ENCODE measurements at places on chromosomes 16 and 17.

DNA sequence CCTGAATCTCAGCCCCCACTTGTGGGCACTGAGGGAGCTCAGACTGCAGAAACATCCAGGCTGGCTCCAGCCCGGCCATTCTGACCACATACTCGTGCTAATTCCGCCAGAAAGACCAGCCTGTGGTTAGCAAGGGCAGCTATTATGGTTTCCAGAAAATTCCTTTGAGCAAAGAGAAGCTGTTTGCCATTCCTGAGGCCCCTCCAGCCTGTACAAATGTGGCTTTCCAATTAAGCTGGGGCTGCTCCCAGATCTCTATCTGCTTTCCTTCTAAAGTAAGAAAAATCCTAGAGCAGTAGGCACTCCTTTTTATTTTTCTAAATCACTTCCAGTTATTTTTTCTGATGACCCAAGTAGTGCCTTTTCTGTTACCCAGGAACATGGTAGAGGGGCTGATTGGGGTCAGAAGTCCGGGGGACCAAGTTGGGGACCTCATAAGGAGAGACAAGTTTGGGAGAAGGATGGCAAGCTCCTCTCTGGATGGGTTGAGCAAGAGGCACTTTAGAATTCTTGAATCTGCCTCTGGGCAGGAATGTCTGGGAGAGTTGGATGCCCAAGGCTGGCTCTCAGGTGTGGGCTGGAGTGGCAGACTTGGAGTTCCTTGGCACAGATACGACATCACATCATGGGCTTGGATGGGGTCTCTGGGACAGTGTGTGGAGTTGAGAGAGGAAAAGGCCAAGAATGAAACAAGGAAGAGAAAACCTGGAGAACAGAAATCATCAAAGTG lies 83.3 kb upstream of the TNRC6C start:
- DNase-seq = no peak

DNA sequence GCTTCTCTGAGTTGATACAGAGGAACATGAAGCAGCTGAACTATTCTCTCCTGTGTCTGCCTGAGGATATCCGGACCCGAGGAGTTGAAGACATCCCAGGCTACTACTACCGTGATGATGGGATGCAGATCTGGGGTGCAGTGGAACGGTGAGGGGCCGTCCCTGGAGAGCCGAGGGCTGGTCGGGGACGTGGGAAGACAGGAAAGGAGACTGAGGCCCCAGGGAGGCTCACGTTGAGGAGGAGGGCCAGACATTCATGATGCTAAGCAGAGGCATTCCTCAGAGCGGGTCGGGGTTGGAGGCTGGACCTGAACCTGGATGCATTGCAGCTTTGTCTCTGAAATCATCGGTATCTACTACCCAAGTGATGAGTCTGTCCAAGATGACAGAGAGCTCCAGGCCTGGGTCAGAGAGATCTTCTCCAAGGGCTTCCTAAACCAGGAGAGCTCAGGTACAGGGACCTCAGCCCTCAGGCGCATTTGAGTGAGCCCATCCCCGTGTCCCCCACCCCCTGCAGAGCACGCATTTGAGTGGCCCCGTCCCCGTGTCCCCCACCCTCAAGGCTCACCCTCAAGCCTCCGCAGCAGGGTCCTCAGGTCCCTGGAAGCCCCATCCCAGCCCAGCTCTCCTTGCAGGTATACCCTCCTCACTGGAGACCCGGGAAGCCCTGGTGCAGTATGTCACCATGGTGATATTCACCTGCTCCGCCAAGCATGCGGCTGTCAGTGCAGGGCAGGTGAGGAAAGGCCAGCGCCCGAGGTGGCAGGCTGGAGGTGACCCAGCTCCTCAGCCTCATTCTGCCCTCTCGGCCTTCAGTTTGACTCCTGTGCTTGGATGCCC lies 8.3 kb downstream of the ALOX15B start:
- no peak for DNase-seq

DNA sequence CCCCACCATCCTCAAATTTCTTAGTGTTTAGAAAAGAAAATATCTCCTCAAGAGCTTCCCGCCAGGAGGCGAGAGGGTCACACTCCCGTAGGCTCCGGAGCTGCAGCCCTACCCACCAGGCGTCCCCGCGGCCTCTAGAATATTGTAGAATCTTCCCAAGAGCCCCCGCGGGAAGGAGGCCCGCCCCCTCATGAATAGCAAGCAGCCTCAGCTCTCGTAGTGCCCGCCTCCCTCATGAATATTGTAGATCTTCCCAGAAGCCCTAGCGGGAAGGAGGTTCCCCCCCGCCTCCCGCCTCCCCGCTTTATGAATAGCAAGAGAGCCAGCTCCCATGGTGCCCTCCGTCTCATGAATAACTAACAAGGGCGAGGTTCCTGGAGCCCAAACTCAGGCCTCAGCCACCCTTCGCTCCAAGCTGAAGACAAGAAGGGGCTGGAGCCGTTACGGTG lies at the start of gene FBXO47:
Gene FBXO47 (minus strand): TSS at position 114 of the 449 bp plus-strand sequence. CDS start 4,378 bp downstream, outside the sequence.
- peak; percentile 72 for DNase-seq

- no peak for DNase-seq
Measured at GRCh38 chr16:67658849-67659674, 998 bp downstream of the ACD start.

- DNase-seq = no peak
Measured at GRCh38 chr17:46732160-46732559, 86.3 kb downstream of the WNT3 start.

GRCh38 chr16:86844695-86845094 lies 266.3 kb downstream of the FOXL1 start:
- DNase-seq = no peak

- DNase-seq = no peak
Measured at GRCh38 chr17:753418-753817, 1.4 kb upstream of the GEMIN4 start.

GRCh38 chr17:20010099-20010863 lies 1.1 kb downstream of the SPECC1 start:
- no peak for DNase-seq

DNA sequence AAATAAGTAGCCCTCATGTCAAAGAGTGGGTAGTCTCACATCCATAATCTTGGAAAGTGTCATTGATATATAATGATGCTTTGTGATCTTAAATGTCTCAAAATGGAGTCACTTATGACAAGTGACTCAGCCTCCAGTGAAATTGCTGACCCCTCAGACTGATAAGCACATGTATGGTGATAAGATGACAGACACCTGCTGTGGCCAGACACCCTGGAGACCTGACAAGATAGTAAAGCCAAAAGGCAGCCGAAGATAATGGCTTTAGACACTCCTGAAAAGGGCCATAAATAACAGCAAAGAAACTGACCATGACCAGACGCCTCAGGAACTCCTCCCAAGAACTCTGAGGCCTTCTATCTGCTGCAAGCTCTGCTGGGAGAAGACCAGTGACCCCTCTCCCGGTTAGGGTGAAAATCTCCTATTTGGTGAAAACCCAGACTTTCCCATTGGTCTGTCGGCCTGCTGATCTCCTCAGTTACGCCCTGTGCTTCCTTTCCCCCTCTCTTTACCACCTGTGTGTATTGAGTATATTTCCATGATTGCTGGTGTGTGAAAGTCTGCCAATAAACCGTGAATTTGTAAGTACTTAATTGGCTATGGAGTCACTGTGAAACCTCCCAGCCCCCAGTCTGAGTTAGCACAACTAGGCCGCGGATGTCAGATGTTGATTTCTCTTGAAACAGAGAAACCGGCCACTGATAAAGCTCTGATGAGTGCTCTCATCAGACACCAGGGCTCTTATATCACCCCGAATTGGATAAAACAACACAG lies 226.7 kb upstream of the MYOCD start:
- DNase-seq = no peak

- no peak for DNase-seq
Measured at GRCh38 chr17:29958947-29959657, 17.7 kb downstream of the EFCAB5 start.

GRCh38 chr17:76383546-76384221 lies 725 bp upstream of the SPHK1 start:
- DNase-seq = peak; percentile 35

- no peak for DNase-seq
Measured at GRCh38 chr16:56382459-56382858, 42.9 kb downstream of the AMFR start.

DNA sequence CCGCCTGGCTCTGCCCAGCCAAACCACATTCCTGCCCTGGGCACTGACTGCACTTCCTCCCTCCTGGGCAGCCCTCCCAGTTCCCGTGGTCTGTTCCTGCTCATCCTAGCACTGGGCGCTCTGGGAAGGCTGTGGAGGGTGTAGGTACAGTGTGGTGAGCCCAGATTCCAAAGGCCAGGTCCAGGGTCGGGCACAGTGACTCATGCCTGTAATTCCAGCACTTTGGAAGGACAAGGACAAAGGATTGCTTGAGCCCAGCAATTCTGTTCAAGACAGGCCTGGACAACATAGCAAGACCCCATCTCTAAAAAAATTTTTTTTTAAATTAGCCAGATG lies 30.6 kb downstream of the C16orf74 start:
- no peak for DNase-seq

DNA sequence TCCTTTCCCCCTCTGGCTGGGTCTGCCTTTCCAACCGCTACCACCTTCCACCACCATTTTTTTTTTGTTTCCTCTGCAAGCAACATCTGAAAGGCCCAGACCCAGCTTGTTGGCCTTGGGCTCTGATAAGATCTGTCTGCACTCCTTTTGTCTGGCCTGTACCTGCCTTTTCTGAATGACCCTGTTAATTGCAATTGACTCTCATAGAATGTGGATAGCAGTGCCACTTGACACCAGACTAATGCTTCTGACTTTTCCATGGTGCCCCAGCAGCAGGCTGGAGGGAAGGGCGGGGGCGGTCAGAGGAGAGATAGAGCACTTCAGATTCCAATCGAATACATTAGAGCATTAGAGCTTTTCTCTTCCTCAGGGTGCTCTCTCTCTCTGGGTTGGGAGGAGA lies 538.9 kb downstream of the WWOX start:
- no peak for DNase-seq

DNA sequence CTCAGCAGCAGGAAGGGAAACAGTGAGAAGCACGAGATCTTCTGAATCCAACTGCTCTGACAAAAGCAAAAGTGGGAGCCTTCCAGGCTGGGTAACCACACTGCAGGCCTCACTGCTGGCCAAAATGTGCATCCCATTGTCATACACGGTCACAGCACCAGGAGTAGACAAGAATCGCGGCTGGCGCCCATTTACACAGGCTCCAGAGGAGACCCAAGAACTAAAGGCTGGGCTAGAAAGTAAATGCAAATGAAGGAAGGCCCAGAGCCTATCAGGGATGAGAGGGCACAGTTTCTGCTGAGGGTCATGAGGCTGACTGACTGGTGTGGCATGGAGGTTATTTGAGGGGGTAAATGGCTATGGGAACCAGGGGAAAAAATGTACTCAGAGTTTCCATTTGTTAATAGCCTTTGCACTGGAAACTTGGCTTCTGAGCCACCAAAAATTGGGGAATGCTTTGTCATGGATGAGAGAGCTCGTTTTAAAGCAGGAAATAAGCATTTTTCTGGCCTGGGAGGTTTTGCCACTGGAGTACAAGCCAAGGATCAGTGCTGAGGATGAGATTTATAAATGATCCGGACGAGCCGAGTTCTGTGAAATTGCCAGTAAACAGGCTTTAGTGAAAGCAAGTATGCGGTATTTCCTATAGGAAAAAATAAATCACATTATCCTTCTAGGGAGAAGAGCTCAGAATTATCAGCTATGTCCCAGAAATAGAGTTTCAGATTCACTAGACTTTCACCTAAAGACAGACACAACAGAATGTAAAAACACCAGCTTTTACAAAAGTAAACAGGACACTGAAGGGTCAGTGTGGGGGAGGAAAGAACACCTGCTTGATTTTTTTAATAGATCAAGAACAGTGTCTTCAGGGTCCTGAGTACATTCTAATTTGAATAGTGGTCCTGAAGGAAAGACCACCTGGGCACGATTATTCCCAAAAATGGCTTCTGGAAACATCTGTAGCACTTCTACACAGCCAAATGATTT lies 66.9 kb upstream of the GSG1L start:
- no peak for DNase-seq

DNA sequence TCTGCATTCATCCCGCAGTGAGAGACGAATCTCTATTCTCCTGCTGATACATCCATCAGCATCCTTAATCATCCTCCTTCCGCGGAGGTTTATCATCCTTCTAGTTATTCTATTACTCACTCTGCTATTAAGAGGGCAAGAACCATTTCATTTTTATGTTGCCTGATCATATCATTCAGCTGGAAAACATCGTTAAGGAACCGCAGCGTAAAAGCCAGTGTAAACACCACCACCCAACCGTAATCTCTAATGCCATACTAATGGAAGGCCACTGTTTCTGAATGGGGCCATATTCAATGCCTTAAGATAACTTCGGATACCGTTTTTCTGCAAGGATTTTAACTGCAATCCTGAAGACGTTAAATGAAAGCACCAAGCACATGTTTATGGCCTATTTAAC lies 36.7 kb upstream of the ERCC4 start:
- DNase-seq = no peak

GRCh38 chr17:65198653-65199382 lies 61.6 kb downstream of the RGS9 start:
- no peak for DNase-seq

DNA sequence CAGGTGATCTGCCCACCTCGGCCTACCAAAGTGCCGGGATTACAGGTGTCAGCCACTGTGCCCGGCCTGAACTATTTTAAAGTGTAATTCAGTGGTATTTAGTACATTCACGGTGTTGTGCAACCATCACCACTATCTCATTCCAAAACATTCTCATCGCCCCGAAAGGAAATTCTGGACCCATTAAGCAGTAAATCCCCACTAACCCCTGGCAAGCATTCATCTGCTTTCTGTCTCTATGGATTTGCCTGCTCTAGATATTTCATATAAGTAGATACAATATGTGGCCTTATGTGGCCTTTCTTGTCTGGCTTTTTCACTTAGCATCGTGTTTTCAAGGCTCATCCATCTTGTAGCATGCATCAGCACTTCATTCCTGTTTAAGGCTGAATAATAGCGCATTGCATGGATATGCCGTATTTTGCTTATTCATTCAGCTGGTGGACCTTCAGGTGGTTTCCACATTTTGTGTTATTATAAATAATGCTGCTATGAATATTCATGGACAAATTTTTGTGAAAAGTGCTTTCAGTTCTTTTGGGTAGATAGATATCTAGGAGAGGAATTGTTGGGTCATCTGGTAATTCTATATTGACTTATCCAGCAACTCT lies 8.4 kb upstream of the HERPUD1 start:
- no peak for DNase-seq

- DNase-seq = no peak
Measured at GRCh38 chr17:74924250-74924948, at the start of gene OTOP2. TSS of gene OTOP2 (plus strand) at chr17:74924273. CDS start at chr17:74924633, 360 bp downstream.

- DNase-seq = no peak
Measured at GRCh38 chr17:66786107-66786506, 48.8 kb upstream of the CACNG5 start.

GRCh38 chr16:3513892-3514583 lies 13.2 kb downstream of the CLUAP1 start:
- DNase-seq = no peak

- no peak for DNase-seq
Measured at GRCh38 chr17:63531022-63531965, 8.1 kb downstream of the KCNH6 start.

GRCh38 chr16:53761962-53762703 lies 58.2 kb downstream of the FTO start:
- no peak for DNase-seq

- DNase-seq = no peak
Measured at GRCh38 chr17:12815642-12816141, 26.4 kb downstream of the ARHGAP44 start.

- DNase-seq = no peak
Measured at GRCh38 chr16:90077757-90078578, 837 bp upstream of the PRDM7 start.

- DNase-seq = no peak
Measured at GRCh38 chr16:82384017-82384416, 214.0 kb upstream of the MPHOSPH6 start.

Data from stimulated activated CD4-positive, alpha-beta T cell treated with anti-CD3 and anti-CD28 coated beads, Interleukin-1b, Interleukin-23, amount 100 ng/mL, for 24 hours (primary cell).